ENCODE measurements at places on chromosomes 4 and X.

GRCh38 chrX:32525234-32525633 is 686.1 kb downstream of the DMD start:
- DNase-seq: no peak
- no peaks in the 10 kb centered on the region for H3K27me3 ChIP-seq
- H3K4me1 ChIP-seq: no peaks in the 10 kb centered on the region
- H3K36me3 ChIP-seq: no peaks in the 10 kb centered on the region
- H3K4me3 ChIP-seq: no peak overlapping the region

DNA sequence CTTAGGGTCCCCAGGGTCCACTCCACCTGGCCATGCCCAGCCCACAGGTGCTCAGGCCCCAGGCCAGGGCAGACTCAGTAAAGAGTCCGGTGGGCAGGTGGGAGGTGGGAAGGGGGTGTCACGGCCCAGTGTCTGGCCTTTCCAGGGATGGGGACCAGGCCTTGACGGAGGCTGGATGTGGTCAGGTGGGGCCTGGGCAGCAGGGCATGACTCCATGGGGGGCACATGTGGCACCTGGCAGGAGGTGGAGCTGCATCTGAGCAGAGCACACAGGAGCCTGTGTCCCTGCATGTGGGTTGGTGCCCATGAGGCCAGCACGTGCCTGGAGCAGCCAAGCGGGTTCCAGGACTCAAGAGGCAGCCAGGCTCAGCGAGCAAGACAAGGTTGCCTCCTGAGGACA is 132.9 kb downstream of the FAM53A start:
- no peak overlapping the region for H3K27ac ChIP-seq
- no peak for DNase-seq
- no peaks in the 10 kb centered on the region for H3K36me3 ChIP-seq
- peaks cover 7% of the 10 kb centered on the region for H3K4me1 ChIP-seq

DNA sequence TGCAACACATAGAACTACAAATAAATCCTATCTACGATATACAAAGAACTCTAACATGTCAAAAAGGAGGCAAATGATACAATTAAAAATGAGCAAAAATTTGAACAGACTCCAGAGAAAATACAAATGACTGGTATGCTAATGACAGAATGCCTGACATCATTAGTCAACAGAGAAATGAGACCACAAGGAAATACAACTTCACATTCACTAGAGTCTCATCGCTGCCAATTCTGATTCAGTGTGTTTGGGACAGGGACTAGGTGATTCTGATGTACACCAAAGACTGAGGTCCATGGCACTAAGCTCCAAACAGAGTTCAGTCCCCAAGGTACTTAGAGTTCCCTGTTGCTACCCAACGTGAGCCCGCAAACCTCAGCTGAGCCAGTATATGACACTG is 23.4 kb downstream of the SLC2A9 start:
- H3K4me1 ChIP-seq: no peaks in the 10 kb centered on the region
- H3K27me3 ChIP-seq: peaks cover 4% of the 10 kb centered on the region
- H3K36me3 ChIP-seq: no peaks in the 10 kb centered on the region
- H3K4me3 ChIP-seq: no peak overlapping the region

- peak; percentile 3 for DNase-seq
- H3K27me3 ChIP-seq: no peaks in the 10 kb centered on the region
- H3K36me3 ChIP-seq: no peaks in the 10 kb centered on the region
- H3K27ac ChIP-seq: no peak overlapping the region
- no peaks in the 10 kb centered on the region for H3K4me1 ChIP-seq
These were observed 804.3 kb downstream of the FSTL5 start for GRCh38 chr4:161359491-161359890.

- no peak overlapping the region for H3K27ac ChIP-seq
- no peak overlapping the region for H3K4me3 ChIP-seq
- no peak for DNase-seq
- peaks cover 59% of the 10 kb centered on the region for H3K36me3 ChIP-seq
These were observed 37.9 kb downstream of the ACOX3 start for GRCh38 chr4:8402640-8403039.

DNA sequence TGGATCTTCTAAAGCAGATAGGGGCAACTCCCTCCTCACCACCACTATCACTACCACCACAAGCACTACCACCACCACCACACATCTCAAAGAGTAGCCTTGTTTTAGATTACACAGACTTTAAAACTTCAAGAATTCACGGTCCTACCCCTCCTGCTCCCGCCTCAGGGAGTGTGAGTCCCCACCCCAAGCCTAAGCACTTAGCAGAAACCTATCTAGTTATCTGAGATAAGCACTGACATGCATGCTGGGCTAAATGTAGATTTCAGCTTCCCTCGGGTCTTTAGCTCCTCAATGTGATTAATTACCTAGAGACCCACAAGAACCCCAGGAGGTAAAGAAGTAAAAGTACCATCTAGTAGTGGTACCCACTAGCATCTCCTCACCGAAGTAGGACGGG is 775 bp downstream of the AMOT start:
- no peak overlapping the region for H3K27ac ChIP-seq
- H3K36me3 ChIP-seq: no peaks in the 10 kb centered on the region
- DNase-seq: no peak
- H3K4me1 ChIP-seq: no peaks in the 10 kb centered on the region
- peak overlapping the region; percentile 87 for H3K4me3 ChIP-seq
- H3K27me3 ChIP-seq: no peaks in the 10 kb centered on the region

GRCh38 chr4:101818362-101818761 is 27.8 kb downstream of the BANK1 start:
- no peak overlapping the region for H3K27ac ChIP-seq
- no peaks in the 10 kb centered on the region for H3K27me3 ChIP-seq
- H3K36me3 ChIP-seq: no peaks in the 10 kb centered on the region
- no peaks in the 10 kb centered on the region for H3K4me1 ChIP-seq

- no peak for DNase-seq
- H3K4me1 ChIP-seq: peaks cover 4% of the 10 kb centered on the region
- no peaks in the 10 kb centered on the region for H3K36me3 ChIP-seq
- H3K27me3 ChIP-seq: no peaks in the 10 kb centered on the region
- no peak overlapping the region for H3K4me3 ChIP-seq
These were observed 3.2 kb downstream of the CTSO start for GRCh38 chr4:155950461-155950860.

- no peaks in the 10 kb centered on the region for H3K27me3 ChIP-seq
- no peaks in the 10 kb centered on the region for H3K36me3 ChIP-seq
- H3K4me1 ChIP-seq: no peaks in the 10 kb centered on the region
- peak; percentile 6 for DNase-seq
- H3K4me3 ChIP-seq: no peak overlapping the region
These were observed 70.9 kb downstream of the NDST4 start for GRCh38 chr4:115042496-115042895.

- H3K27ac ChIP-seq: no peak overlapping the region
- no peaks in the 10 kb centered on the region for H3K36me3 ChIP-seq
These were observed 598.7 kb upstream of the TECRL start for GRCh38 chr4:65007841-65008439.

- peaks cover 79% of the 10 kb centered on the region for H3K4me1 ChIP-seq
- H3K27me3 ChIP-seq: no peaks in the 10 kb centered on the region
- DNase-seq: peak; percentile 47
- peak overlapping the region; percentile 63 for H3K27ac ChIP-seq
These were observed 3.3 kb downstream of the SH3BP2 start for GRCh38 chr4:2795893-2796848.

DNA sequence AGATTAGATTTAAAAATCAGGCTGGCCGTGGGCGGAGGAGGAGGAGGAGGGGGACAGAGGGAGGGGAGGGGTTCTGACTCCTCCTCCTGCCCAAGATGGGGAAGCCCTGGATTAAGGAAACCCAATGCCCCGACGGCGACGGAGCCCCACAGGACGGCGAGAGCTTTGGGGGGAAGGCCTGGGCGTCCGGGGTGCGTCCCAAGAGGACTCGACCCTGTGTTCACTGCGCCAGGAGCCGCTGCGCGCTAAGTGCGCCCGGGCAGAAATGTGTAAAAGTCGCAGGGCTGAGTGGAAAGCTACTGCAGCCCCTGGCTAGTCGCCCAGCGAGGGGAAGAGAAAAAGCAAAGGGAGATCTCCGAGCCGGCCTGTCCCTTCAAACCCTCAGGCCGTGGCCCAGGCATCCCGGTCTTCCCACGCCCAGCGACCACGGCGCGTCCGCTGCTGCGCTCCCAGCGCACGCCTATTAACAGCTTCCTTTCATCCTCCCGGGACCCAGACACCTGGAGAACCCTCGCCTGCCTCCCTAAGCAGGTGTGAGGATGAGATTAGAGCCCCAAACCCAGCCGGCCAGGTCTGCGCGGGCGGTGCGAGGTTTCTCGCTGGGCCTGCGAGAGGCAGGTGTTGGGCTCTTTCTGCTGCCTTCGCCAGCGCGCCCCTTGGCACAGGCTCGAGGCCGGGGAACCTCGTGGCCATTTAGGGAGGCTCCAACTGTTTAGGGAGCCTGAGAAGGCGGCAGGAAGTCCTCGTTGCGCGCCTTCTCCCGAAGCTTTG is 1.4 kb upstream of the RPS6KA3 start:
- no peaks in the 10 kb centered on the region for H3K36me3 ChIP-seq
- peak overlapping the region; percentile 81 for H3K4me3 ChIP-seq
- H3K27ac ChIP-seq: peak overlapping the region; percentile 35
- DNase-seq: peak; percentile 59

GRCh38 chrX:19750783-19751467 is 136.5 kb downstream of the SH3KBP1 start:
- H3K36me3 ChIP-seq: no peaks in the 10 kb centered on the region
- DNase-seq: no peak
- H3K27me3 ChIP-seq: no peaks in the 10 kb centered on the region
- H3K4me1 ChIP-seq: no peaks in the 10 kb centered on the region

- H3K27ac ChIP-seq: no peak overlapping the region
- H3K4me3 ChIP-seq: peak overlapping the region; percentile 47
- DNase-seq: no peak
- no peaks in the 10 kb centered on the region for H3K36me3 ChIP-seq
- peaks cover 4% of the 10 kb centered on the region for H3K27me3 ChIP-seq
These were observed 4.9 kb upstream of the HAUS7 start for GRCh38 chrX:153475271-153475670.

DNA sequence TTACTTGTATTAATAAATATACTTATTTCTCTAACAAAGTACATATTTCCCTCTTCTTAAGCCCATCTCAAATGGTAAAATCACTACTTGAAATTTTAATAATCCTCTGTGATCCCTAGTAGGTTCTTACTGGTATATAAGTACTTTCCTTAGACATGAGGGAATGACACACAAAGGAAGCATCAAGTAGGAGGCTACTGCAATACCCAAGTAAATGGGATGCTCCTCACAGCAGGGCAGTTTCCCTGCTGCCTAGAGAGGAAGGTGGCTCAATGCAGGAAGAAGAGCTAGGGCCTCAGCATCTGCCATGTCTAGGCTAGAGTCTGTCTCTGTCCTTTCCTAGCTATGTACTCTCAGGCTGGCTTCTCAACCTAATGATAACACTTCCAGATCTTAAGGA is 122.1 kb upstream of the DIPK2B start:
- H3K27ac ChIP-seq: peak overlapping the region; percentile 9
- H3K4me3 ChIP-seq: no peak overlapping the region
- peak; percentile 26 for DNase-seq
- H3K4me1 ChIP-seq: no peaks in the 10 kb centered on the region
- H3K27me3 ChIP-seq: peaks cover 47% of the 10 kb centered on the region
- H3K36me3 ChIP-seq: no peaks in the 10 kb centered on the region

GRCh38 chr4:105509291-105509690 is 35.4 kb upstream of the PPA2 start:
- no peak overlapping the region for H3K27ac ChIP-seq
- DNase-seq: no peak
- no peak overlapping the region for H3K4me3 ChIP-seq
- no peaks in the 10 kb centered on the region for H3K27me3 ChIP-seq
- no peaks in the 10 kb centered on the region for H3K36me3 ChIP-seq

DNA sequence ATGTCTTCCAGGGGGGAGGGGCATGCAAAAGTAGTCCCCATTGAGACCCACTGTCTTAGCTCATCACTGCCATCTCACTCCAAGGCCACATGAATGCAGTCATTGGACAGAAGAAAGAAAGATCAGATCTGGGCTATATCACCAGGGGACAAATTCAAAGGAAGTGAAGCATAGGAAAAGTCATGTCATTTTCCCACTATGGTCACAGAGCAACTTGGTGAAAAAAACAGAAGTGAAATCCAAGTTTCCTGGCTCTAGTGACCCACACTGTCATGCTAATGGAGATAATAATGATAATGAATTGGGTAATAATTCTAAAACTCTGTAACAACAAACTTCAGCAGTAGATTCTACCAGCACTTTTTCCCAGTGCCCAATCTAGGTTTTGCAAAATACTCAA is 9.9 kb downstream of the LHFPL1 start:
- no peaks in the 10 kb centered on the region for H3K36me3 ChIP-seq
- H3K4me1 ChIP-seq: no peaks in the 10 kb centered on the region
- H3K27ac ChIP-seq: no peak overlapping the region
- no peak overlapping the region for H3K4me3 ChIP-seq

GRCh38 chr4:109815151-109816081 is at the start of gene GAR1:
Gene GAR1, plus strand, starts transcription at chr4:109815762. Its CDS starts 403 bp downstream, at chr4:109816165.
- H3K4me3 ChIP-seq: peak within 1 kb of the TSS; percentile 100
- peaks cover 3% of the 10 kb centered on the region for H3K36me3 ChIP-seq
- peak; percentile 95 for DNase-seq
- H3K27ac ChIP-seq: peak within 1 kb of the TSS; percentile 86
- H3K4me1 ChIP-seq: no peaks in the 10 kb centered on the region

- H3K27me3 ChIP-seq: no peaks in the 10 kb centered on the region
- no peaks in the 10 kb centered on the region for H3K4me1 ChIP-seq
- no peak overlapping the region for H3K27ac ChIP-seq
- no peak overlapping the region for H3K4me3 ChIP-seq
These were observed 49.5 kb upstream of the IBSP start for GRCh38 chr4:87749883-87750282.

- H3K27ac ChIP-seq: no peak overlapping the region
- no peaks in the 10 kb centered on the region for H3K36me3 ChIP-seq
- DNase-seq: peak; percentile 8
These were observed 39.5 kb upstream of the MAP3K15 start for GRCh38 chrX:19554786-19555185.

GRCh38 chr4:134610956-134611355 is 409.4 kb upstream of the PABPC4L start:
- no peak overlapping the region for H3K27ac ChIP-seq
- no peaks in the 10 kb centered on the region for H3K27me3 ChIP-seq
- no peak for DNase-seq
- H3K4me1 ChIP-seq: no peaks in the 10 kb centered on the region
- H3K4me3 ChIP-seq: no peak overlapping the region

GRCh38 chr4:70473679-70474078 is 1.7 kb downstream of the MUC7 start:
- no peaks in the 10 kb centered on the region for H3K27me3 ChIP-seq
- no peaks in the 10 kb centered on the region for H3K36me3 ChIP-seq
- H3K4me1 ChIP-seq: no peaks in the 10 kb centered on the region
- no peak overlapping the region for H3K27ac ChIP-seq
- no peak overlapping the region for H3K4me3 ChIP-seq

GRCh38 chrX:87517571-87518141 is at the start of gene KLHL4:
Gene KLHL4, plus strand, starts transcription at chrX:87517802. Its CDS starts 92 bp downstream, at chrX:87517894.
- peak within 1 kb of the TSS; percentile 51 for H3K4me3 ChIP-seq
- H3K27me3 ChIP-seq: no peaks in the 10 kb centered on the region
- H3K4me1 ChIP-seq: no peaks in the 10 kb centered on the region
- H3K27ac ChIP-seq: peak within 1 kb of the TSS; percentile 96
